Melanocyte of skin (primary cell): ENCODE measurements at places on chromosomes 5 and 9. TPM values are rescaled to one million over a fixed set of nuclear protein-coding genes. Genes with fewer than 3 reads are reported as not detected.

The IL3 gene
- not detected in 2 replicates for total RNA-seq

The RAI14 gene
- total RNA-seq, result 55.9 and 62.6 TPM in 2 replicates

The ROR2 gene
- under 0.01 TPM in 1 of 2 replicates, not detected in the other for total RNA-seq

The KIF4B gene
- under 0.01 TPM in 1 of 2 replicates, not detected in the other for total RNA-seq

The INSYN2B gene
- under 0.01 TPM in 1 of 2 replicates, not detected in the other for total RNA-seq

The PNPLA7 gene
- total RNA-seq, result 0.69 and 1.5 TPM in 2 replicates

The COL5A1 gene
- total RNA-seq, result 1.9 and 3.0 TPM in 2 replicates

The LIFR gene
- 0.31 and 0.33 TPM in 2 replicates for total RNA-seq

The NIPAL4 gene
- total RNA-seq, result not detected in 2 replicates

The ARL14EPL gene
- total RNA-seq, result not detected in 2 replicates

The TMC1 gene
- not detected in 2 replicates for total RNA-seq

The GOLM1 gene
- 53.7 and 67.2 TPM in 2 replicates for total RNA-seq

The SLC6A19 gene
- total RNA-seq, result not detected in 2 replicates

The CNTNAP3B gene
- total RNA-seq, result 1.7 and 16.4 TPM in 2 replicates

The SPRY4 gene
- 17.0 and 18.3 TPM in 2 replicates for total RNA-seq

The CKMT2 gene
- 1.1 TPM in 1 of 2 replicates, not detected in the other for total RNA-seq

The RIGI gene
- 89.3 and 92.6 TPM in 2 replicates for total RNA-seq

The SPATA31D4 gene
- not detected in 2 replicates for total RNA-seq

The SOHLH1 gene
- not detected in 2 replicates for total RNA-seq

The PKN3 gene
- total RNA-seq, result 5.2 and 8.4 TPM in 2 replicates

The SMARCA2 gene
- 62.3 and 71.3 TPM in 2 replicates for total RNA-seq

The IRF1 gene
- 8.4 and 13.8 TPM in 2 replicates for total RNA-seq

The FOXI1 gene
- total RNA-seq, result not detected in 2 replicates
